ENCODE measurements at places on chromosomes 1 and 21.

GRCh38 chr21:44594406-44594916 lies 2.2 kb upstream of the KRTAP10-6 start:
- DNase-seq = no peak

DNA sequence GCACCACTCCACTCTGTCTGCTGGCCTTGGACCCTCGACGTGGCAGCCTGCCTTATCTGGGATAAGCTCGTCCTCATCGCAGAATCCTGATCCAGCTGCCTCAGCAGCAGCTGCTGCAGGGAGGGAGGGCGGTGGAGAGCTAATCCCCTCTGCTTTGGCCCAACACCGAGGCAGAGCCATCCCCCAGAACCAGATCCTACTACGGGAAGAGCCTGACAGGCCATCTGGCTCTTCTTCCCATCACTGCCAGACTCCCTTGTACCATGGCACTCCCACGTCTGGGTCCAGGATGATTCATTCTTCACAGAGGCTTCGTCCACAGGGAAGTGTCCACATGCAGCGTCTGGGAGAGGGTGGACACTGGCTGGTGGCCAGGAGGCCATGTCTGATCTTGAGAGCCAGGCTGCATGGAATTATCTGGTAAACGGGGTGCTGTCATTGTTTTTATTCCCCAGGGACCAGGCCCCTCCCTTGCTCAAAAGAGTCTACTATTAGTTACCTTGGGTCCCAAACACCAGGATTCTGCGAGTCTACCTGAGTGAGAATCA lies 14.6 kb upstream of the PKP1 start:
- DNase-seq = no peak

DNA sequence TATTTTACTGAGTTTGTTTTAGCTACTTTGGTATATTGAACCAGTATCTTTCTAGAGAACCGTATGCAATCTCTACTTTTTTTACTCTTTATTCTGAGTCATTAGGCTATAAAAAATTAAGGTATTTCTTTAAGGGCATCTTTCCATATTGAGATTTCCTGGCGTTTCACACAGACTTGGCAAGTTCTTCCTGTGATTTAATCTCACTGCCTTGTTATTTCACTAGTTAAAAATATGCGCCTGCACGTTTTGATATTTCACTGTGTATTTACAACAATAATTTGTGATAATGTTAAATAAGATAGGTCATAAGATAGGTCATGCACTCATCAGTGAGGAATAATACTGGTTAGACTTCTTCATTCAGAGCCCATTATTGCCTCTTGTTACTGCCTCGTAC lies 16.2 kb upstream of the CR1L start:
- no peak for DNase-seq

DNA sequence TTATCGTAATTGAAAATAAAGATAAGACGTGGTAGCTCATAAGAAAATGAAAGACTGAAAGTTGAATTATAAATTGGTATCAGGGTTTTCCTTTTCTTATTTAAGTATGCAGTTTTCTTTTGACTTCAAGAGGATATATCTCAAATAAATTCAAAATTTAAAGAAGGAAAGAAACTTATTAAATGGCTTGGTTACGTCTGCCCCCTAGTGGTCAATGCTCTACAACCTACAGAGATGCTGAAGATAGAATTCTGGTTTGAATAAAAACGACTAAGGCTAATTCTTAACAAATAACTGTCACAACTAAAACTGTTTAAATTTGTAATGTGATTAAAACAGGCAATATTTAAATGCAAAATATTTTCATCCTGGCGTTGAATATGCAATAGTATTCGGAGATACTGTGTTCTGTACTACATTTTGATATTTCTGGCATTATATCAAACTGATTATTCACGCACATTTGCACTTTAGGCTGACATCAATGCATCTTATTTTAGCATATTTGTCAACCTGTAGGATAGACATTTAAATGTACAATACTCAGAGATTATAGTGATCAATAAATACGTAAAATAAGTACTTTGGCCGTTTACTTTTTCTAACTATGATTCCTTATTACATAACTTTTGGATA lies 26.8 kb downstream of the IFI44 start:
- DNase-seq = no peak

DNA sequence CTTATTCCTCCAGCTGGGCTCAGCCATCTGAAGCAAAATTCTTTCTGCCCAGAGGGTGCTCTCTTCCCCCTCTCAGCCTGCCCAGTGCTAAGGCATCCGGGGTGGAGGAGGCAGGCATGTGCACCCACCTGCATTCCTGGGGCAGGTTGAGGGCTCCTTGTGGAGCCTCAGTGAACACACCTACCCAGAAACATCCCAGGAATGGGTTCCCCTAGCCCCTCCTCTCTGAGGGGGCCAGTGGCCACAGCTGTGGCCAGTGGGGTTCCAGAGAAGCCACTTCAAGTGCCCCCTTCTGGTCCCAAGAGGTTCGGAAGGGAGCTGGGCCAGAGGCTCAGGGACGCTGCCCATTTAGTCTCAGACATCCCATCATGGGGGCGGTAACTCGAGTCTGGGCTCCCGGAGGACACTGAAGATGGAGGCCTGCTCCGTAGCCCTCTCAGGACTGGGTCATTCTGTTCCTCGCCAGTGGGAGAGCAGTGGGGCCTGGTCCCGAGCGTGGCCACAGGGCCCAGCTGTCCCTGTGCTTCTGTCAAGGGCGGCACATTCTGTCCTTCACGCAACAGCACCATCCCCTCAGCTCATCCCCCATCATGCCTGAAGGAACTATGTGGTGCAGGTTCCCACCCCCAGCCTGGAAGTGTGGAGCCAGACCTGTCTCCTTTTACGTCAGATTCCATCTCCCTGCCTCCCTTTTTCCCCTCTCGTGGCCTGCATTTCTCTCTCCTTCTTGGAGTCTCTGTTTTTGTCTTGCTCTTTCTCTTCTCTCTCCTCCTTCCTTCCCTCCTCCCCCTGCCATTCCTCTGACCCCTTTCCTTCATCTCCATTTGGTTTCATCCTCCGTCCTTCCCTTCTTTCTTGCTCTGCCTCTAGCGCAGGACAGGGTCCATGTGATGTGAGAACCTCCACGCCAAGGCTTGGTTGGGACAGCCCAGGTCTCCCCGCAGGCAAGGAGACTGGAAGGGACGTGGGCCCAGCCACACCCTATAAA lies 49.6 kb upstream of the KDM4A start:
- no peak for DNase-seq

GRCh38 chr1:180560200-180560867 lies 1.6 kb downstream of the OVAAL start:
- DNase-seq = no peak

- DNase-seq = no peak
Measured at GRCh38 chr1:17696417-17697301, 58.5 kb upstream of the ACTL8 start.

- DNase-seq = no peak
Measured at GRCh38 chr1:31580513-31580870, 4.2 kb downstream of the TINAGL1 start.

DNA sequence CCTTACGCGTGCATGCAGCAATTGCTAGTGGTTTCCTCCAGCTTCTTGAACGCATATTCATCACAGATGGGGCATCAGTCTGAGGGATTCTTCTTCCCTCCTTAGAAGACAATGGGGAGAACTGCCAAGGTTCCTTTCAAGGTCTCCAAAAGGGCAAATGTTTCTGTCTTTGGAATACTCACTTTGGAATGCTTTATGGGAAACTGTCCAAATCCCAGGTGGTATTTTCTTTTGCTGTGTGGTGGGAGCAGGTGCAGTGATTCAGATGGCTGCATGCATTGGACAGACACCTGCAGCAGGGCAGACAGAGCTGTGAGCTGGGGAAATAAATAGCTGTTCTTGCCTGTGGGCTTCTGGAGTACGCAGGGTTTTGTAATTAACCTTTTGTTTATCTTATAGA lies 40.5 kb downstream of the URB2 start:
- DNase-seq = no peak

- no peak for DNase-seq
Measured at GRCh38 chr1:47226839-47227215, 5.2 kb downstream of the TAL1 start.

DNA sequence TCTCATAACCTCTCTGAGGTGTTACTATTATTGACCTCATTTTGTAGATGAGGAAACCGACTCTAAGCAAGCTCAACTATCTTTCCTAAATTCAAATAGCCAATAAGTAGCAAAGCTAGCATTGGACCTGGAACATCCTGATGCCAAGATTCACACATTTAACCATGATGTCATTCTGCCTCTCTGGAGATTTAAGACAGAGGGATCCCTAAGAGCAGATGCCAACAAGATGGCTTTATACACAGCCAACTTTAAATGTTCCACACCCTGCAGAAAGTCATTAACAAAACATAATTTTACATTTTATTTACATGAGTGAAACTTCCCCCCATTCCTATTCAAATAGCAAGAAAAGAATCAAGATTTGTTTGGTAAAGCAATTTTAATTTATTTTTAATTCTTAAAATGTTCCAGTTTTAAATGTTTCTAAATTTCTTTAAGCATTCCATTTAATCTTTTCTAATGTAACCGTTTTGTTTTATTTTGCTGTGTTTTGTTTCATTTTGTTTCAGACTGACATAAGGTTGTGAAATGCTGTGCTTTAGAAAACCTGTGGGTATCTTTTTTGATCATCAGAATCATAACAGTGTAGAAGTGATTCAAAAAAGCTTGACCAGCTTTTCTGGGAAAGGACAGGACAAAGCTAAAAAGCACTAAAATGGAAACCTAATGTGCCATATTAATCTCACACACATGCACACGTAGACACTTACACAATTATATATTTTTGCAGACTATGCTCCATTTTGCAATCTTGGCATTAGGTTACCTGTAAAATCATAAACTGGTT lies 7.6 kb upstream of the VAV3 start:
- no peak for DNase-seq

DNA sequence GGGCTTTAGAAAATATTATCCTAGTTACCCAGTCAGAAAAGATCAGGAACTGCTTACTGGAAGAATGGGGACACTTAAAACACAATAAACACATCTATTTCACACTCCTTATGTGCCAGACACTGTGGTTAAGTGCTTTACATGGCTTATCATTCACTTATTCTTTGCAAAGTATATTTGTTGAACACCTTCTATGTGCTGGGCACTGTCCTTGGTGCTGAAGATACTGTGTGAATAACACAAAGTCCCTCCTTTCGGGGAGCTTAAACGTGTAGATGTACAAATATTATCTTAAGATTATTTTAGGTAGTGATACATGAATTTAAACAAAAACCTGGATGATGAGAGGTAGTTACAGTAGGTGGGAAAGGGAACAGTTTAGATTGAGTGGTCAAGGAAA lies 169.3 kb downstream of the ST6GALNAC5 start:
- no peak for DNase-seq

DNA sequence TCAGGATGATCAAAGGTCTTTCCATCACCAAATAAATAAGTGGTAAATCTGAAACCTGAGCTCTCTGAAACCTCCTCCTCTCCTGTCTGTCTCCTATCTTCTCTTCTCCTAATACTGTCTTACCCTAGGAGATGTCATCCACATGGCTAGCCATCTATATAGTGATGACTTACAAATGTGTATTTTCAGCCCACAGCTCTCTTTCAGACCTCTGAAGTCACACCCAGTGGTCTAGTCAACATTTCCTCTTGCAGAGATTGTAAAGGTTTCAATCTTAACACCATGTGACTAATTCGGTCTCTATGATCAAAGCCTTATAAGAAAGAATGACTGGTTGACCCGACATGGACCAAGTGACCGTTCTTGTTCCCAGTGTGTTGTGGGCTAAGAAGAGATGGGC lies 63.1 kb upstream of the DPT start:
- DNase-seq = no peak

DNA sequence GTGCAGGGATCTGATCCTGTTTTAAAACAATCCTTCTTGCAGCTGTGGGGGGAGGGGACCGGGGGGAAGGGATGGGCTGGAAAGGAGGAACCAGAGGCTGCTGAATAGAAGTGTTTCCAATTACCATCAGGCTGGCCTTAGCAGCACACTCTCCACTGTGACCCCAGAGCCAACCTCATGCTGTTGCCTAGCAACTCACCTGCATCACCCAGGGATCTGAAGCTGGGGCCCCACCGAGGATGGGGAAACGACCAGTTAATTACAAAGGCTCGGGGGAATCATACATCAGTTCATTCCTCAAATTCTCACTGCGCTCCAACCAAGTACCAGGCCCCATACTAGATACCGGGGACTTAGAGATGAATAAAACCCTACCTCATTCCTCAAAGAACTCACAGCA lies 11.9 kb upstream of the GPX7 start:
- no peak for DNase-seq

DNA sequence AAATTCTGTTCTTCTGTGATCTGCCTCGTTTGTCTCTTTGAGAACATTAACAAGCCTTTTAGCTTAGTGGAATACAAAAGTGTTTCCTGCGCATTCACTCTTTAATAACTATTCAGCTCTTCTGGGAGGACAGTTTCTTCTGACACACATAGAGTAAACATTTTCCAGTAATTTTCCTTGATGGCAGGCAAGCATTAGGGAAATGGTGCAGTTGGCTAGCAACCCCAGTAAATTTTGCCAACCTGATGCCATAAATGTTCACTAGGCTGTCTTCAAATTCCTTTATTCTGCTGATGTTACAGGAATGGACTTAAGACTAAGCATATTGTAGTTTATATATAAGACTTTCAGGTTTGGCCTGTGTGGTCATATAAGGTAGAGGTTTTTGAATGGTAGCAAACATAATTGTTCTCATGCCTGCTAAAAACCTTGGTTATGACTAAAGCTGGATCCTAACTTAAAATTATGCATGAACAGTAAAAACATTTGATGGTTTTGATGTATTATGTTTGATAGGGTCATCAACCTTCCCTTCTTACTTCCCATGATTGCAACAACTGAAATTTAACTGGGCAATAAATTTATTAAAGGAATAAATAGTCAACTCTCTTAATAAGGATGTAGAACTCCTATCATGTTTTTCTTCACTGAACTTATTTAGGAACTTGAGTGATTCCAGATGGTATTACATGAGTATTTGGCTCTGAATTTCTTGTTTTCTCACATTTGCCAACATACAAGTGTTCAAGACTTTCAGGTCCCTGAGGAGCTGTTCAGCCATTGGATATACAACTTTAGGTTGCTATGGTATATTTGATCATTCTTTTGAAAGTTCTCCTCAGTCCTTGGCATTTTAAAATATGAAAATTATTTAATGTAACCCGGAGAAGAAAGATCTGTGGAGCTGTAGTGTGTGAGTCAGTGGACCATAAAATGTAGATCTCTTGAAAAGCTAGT lies 223.4 kb downstream of the FMN2 start:
- DNase-seq = no peak

GRCh38 chr1:204659056-204659455 lies 26.5 kb downstream of the LRRN2 start:
- DNase-seq = no peak

DNA sequence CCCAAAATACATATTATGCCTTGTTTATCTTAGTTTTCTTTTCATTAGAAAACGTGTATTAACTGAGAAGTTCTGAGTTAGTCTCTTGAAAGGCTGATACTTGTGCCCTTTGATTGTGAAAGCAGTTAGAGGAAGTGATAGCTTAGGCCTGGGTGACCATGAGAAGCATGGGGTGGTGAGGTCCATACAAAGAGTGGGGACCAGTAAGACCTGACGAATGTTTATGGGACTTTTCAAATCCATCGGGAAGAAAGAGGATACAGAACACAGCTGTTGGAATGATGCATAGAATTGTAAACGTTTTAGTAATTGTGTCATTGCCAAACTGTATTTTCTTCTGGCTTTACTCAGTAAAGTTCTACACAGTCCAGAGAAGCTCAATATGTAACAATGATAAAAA lies 259.8 kb downstream of the LMO4 start:
- DNase-seq = no peak

GRCh38 chr1:26539722-26540121 lies 10.2 kb downstream of the RPS6KA1 start:
- DNase-seq = no peak

- DNase-seq = no peak
Measured at GRCh38 chr1:36869826-36870225, 164.5 kb downstream of the GRIK3 start.

All from caudate nucleus (tissue), 63 donors.